PC-9 (cell line): ENCODE measurements at places on chromosomes 7 and 10. TPM values are rescaled to one million over a fixed set of nuclear protein-coding genes. Genes with fewer than 3 reads are reported as not detected.

DNA sequence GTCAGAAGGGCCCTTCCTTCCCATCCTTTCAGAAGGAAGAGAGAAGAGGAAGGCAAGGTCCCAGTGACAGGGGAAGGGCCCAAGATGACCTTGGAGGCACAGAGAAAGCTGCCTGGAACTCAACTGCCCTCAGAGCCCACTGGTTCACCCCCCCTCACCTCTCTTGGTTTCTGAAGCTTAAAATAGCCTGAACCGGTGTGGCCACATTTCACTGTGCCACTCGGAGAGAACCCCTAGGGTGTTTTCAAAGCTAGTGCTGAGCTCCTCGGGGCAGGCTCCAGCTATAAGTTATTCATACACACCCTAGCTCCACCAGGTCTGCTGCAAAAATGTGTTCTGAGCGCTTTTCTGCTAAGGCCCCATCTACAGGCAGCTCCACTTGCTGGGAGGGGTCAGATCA is 60.9 kb upstream of the ADRB1 start:
- peak; percentile 82 for DNase-seq

DNA sequence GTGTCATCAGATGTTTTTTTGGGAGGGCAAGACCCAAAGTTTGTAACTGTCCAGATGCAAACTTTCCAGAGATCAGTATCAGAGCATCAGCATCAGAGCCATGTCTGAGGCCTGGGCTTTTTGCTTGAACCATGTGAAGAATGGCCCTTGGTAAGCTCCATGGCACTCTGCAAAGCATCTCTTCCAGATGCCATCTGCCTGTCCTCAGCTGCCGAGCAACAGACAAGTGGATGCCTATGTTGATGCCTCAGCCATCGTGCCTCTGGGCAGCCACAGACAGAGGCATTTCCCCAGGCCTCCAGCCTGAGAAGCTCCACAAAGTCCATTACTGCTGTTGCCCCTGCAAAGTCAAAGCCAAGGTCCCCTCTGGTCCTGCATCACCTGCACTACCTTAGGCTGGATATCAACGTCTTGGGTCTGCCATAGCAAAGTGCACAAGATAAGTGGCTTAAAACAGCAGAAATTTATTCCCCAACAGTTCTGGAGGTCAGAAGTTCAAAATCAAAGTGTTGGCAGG is 670.2 kb upstream of the MKI67 start:
- DNase-seq = no peak

DNA sequence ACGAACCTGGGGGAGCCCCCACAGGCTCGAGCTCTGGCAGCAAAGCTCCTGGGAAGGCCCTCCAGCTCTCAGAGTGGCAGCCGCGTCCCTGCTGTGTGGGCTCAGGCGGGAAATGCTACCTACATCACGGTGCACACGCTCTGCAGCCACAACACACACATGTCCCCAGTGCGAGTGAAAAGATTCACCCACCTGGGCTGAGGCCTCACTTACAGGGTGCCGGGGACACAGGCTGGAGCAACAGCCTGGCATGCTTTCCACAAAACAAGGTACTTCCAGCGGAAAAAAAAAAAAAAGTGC is 410.4 kb upstream of the FOXK1 start:
- DNase-seq = no peak

- DNase-seq = no peak
These were observed 4.3 kb downstream of the PDCD4 start for GRCh38 chr10:110876000-110876399.

DNA sequence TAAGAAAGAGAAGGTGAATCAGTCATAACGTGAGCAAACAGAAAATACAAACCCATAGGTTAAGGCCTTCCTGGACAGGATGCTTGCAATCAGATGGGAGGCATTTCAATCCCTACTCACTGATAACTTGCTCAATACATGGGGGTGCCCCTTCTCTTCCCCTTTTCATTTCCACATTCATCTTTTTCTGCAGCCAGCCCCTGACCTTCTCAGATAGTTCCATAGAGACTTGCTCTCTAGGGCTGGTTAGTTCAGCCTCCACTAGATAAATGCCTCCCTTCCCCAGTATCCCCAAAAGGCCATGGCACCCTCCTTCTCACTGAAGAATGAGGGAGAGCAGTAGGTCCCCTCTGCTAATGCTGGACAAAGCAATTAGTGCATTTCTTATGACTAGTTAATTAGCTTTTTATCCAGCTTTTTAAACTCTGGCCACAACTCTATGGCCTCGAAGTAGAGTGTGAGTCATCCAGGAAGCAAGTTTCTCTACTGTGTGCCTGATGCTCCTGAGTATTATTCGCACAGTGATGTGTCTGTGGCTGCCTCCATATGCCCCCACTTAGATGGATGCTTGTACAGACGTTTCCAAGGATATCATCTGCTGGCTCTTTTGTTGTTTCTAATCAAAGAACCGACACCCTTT is 12.7 kb downstream of the CHN2 start:
- DNase-seq = peak; percentile 53

DNA sequence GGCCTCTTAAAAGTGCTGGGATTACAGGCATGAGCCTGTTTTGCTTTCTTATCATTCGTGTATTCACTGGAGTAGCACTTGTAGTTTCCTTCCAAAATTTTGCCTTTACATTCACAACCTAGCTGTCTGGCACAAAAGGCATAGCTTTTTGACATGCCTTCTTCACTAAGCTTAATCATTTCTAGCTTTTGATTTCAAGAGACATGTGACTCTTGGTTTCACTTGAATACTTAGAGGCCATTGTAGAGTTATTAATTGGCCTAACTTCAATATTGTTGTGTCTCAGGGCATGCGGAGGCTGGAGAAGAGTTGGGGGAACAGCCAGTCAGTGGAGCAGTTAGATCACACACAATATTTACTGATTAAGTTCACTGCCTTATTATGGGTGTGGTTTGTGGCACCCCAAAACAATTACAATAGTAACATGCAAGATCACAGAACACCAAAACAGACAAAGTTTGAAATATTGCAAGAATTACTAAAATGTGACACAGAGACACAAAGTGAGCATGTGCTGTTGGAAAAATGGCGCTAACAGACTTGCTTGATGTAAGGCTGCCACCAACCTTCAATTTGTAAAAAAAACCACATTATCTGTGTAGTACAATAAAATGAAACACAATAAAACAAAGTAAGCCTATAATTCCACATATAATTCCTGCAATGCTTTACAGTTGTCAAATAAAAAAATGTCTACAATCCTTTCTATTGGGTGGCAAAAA is 43.1 kb downstream of the BRAF start:
- DNase-seq = no peak

DNA sequence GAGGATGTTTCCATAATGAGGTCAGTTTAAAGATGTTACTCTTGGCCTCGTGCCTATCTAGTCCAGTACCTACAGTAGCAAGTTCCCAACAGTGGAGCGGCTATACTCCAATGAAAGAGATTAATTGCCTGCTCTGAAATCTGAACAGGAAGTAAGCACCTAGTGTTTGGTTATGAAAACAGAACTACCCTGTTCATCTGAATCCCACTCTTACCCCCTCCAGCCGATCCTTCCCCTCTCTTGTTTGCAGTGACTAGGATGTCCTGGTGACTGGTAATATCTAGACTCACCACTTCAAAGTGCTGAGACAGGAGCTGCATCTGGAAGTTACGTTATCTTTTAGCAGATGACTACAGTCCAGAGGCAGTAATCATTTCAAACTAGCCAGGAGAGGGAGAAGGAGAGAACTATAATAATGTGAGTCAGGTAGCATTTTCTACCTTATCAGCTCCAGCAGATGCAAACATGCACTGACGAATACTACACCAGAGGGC is 666.7 kb upstream of the NRP1 start:
- DNase-seq = no peak

- peak; percentile 50 for DNase-seq
These were observed 15.2 kb upstream of the FRMPD2 start for GRCh38 chr10:48289501-48290238.

GRCh38 chr7:128191136-128191844 is 49.8 kb upstream of the LEP start:
- no peak for DNase-seq

DNA sequence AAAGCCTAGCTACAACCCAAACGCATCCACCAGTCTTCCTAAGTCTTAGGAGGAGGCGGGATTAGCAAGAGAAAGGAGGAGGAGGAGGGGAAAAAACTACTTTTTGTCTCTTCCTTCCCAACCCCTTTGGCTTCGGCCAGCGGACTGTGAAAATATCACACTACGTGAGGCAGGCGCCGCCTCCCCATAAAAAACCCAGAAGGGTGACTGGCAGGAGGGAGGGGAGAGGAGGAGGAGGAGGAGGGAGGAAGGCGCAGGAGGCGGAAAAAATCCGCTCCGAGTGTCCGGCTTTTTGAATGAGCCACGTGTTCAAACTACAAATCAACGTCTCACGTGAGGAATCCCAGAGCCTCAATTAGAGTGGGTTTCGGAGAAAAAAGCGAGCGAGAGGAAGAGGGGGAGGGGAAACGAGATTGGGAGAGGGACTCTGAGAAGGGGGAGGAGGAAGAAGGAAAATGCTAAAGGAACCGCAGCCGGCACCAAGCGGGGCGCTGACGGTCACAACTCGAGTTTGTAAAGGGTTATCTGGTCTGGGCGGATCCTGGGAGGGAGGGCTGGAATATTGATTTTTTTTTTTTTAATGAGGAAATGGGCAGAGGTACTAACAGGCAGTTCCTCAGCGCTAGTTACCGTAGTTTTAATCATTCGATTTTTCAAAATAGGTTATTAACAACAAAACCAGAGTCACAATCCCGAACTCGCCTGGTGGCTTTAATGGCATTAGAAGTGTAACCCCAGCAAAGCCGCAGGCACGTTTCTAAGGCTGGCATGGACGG is at the start of gene IGF2BP3:
IGF2BP3 (minus strand) TSS at position 162 of the 776 bp plus-strand sequence. CDS start 381 bp downstream, outside the sequence.
- DNase-seq = peak; percentile 98

The VAX1 gene
- not detected in 2 replicates for total RNA-seq

The PDCD11 gene
- 20.4 and 20.5 TPM in 2 replicates for total RNA-seq

The COPS6 gene
- total RNA-seq = 120 and 145 TPM in 2 replicates

The GRID2IP gene
- 1.3 and 1.7 TPM in 2 replicates for total RNA-seq
